ENCODE measurements at places on chromosomes 1 and 21.
A peak's percentile ranks its signal among the peaks of the same experiment; 100 is the strongest.

- peak; percentile 13 for DNase-seq
Observed at GRCh38 chr1:154546264-154547063, 12.0 kb downstream of the UBE2Q1 start.

DNA sequence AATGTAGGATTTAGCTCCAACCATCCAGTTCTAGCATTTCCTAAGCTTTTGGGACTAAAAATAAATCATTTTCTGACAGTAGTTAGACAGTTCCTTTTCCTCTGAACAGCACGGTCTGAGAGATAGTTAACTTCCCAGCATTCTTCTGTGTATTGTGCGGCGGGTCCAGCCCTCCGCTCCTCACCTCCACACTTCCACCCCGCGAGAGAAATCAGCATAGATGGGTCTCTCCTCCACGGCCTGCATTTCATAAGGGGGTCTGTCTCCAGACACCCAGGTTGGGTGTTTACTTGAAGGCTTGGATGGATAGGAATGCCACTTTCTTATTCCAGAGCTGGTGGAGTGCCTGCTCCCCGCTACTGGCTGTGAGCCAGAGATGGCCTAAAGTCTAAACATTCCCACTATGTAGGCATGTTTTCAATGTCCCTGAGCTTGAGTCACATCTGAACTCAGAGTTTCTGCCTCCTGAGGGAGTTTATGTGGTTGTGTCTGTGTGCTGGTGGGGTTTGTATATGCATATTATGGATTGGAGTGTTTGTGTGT lies 38.0 kb upstream of the PPP2R5A start:
- DNase-seq = no peak

GRCh38 chr1:180278596-180279395 lies 48.7 kb downstream of the LHX4 start:
- no peak for DNase-seq

- DNase-seq = no peak
Observed at GRCh38 chr1:152876827-152877226, 1.3 kb upstream of the SMCP start.

- DNase-seq = no peak
Observed at GRCh38 chr1:8483586-8483985, 165.7 kb downstream of the SLC45A1 start.

GRCh38 chr1:78032996-78033796 lies 12.6 kb upstream of the GIPC2 start:
- no peak for DNase-seq

DNA sequence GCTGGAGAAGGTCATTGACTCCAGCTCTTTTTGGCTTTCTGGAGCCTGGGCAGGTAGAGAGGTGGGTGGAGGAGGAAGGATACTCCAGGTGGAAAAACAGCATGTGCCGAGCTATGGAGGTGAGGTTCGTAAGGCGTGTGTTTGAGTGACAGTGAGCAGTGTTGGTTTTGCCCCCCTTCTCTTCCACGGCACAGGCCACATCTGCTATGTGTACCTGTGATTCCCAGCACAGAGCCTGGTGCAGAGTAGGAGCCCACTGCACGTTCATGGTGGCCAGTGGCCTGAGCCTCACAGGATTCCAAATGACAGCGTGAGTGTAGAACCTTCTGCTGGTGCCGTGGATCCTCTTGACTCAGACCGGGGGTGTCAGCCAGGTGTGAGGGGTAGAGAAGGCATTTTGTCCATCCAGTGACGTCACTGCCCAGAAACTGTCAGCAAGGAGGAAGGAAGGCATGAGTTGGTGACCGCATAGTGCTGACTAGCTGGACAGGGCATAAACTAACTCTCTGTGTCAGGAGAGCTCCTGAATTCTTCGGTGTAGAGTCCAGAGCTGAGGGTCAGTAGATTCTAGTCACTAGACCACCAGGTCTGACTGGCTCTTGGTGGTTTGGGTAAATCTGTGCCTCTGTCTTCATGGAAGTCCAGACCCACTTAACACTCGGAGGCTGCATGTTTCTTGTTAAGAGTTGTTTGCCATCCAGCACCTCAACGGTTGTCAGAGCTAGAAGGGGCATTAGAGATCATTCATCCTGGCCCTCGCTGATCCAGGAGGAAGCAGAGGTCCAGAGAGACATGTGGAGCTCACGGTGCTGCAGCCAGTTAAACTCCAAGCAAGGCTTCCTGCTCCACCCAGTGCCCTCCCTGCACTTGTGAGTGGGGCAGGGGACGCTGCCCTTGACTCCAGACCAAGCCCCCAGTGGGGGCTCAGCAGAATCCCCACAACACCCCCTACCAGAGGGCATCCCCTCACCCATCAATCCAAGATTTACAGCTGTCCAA lies 3.8 kb downstream of the QSOX1 start:
- no peak for DNase-seq

DNA sequence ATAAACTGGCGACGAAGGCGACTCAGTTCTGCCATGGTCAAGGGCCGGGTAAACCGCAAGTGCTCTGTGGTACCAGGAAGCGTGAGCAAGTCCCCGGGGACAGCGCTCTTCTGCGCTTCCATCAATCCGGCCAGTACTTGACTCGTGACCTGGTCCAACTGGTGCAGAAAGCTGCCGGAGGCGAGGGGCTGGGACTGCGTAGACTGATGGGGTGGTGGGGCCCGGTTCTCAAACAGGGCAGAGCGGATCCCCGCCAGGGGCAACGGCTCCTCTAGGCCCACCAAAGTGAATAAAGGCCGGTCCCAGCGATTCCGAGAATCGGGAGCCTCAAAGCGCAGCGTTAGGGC lies 852 bp downstream of the KTI12 start:
- DNase-seq = no peak

GRCh38 chr1:2805801-2806430 lies 4.4 kb upstream of the TTC34 start:
- no peak for DNase-seq

DNA sequence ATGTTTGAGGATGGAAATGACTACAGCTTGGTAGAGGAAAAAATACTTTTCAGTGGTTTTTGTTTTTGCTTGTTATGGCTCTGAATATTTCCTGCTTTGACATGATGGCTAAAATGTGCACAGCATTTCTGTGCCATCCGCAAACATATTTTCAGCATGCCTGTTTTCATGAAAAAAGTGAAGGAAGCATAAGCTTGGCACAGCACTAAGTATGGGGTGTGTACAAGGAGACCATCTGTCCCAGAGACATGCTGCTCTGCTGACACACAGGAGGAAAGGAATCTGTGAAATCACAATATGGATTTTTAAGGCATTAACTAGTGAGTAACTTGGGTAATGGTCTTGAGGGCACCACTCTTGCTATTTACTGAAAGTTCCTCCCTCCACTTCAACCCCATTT lies 595.5 kb downstream of the RWDD3 start:
- no peak for DNase-seq

- DNase-seq = no peak
Observed at GRCh38 chr1:222618880-222619596, 1.1 kb downstream of the MIA3 start.

- no peak for DNase-seq
Observed at GRCh38 chr1:97796711-97797110, 124.1 kb downstream of the DPYD start.

- no peak for DNase-seq
Observed at GRCh38 chr1:236861560-236862218, 66.6 kb downstream of the MTR start.

- no peak for DNase-seq
Observed at GRCh38 chr21:43315244-43316137, 111.4 kb downstream of the SIK1 start.

DNA sequence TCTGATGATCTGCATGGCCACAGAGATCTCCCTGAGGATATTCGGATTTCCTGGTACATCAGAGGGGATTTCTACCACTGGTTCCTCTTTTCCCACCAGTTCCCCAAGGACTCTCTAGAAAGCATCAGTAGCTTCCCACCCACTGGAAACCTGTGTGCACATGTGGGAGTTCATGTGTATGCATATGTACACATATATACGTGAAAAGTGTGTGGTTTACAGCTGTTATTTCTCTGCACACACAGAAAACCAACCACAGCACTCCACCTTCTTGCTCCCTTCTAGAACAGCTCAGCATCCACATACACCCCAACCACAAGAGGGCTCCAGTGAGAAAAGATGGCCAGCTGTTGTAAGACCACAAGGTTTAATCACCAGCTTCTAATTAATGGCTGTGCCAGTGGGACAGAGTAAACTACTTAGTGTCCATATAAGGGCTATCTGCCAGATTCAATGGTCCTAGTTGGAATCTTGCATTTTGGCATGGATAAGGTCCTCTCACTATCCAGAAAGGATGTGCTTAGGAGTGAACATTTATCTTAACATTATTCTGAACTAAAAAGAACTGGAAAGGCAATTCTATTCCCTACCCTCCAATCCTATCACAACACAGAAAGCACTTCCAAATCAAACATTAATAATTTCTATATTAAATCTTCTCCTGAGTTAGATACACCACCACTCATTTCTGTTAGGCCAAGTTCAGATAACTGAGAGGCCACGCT lies 24.1 kb downstream of the GPR3 start:
- peak; percentile 18 for DNase-seq

DNA sequence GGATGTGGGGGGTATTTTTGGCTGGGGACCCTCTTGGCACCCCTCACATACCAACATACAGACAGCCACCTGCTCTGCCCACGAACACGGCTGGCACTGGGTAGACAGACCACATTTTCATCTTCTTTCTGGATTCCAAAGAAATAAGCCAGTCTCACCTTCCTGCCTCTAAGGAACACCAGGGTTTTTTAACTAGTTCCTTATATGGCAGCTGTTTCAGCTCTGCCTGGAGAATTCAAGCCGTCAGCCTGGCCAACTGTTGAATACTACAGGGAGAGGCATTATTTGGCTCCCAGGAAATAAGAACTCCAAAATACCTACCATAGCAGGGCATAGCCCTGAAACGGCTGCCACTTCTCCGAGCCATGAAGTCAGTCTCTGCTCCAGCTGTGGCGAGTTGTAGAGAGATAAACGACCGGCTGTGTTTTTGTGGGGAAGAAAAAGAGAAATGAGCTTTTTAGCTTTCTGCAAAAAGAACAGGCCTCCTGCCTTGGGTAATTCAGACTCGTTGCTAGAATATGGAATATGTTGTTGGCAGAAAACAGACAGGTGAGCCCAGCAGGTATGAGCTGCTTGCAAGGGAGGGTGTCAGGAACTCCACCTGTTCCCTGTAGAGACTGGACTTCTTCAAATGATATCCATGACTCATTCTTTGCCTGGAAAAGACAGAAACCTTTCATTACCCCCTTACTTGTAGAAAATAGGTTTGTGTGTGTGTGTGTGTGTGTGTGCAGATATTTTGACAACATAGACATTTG lies 51.8 kb downstream of the MT1HL1 start:
- DNase-seq = no peak

All from activated T-helper 9 cell treated with anti-CD3 and anti-CD28 coated beads, Interleukin-2, amount 50 U/mL, for 16 hours (primary cell).